ENCODE measurements at places on chromosomes 7 and 10. TPM values are rescaled to one million over a fixed set of nuclear protein-coding genes. Genes with fewer than 3 reads are reported as not detected.

DNA sequence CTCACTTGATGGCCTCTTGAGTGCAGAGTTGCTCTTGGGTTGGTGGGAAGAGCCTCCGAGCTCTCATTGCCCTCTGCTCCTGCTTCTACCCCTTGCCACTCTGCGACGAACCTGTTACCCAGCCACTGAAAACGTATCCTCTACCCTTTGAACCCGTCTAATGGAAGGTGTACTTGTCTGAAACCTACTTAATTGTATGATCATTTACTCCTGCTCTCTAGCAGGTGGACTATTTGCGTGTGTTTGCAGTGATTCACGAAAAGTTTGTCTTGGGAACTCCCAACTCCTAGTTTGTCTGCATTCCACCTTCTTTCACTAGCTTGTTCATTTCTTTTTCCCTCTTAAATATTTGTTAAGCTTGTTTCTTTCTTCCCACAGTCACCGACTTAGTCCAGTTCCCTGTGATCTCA is 503 bp downstream of the CROT start:
- H3K36me3 ChIP-seq, result no peaks in the 10 kb centered on the region
- no peaks in the 10 kb centered on the region for H3K27me3 ChIP-seq
- peak overlapping the region; percentile 70 for H3K4me3 ChIP-seq
- H3K4me1 ChIP-seq, result no peaks in the 10 kb centered on the region
- peak overlapping the region; percentile 72 for H3K27ac ChIP-seq

DNA sequence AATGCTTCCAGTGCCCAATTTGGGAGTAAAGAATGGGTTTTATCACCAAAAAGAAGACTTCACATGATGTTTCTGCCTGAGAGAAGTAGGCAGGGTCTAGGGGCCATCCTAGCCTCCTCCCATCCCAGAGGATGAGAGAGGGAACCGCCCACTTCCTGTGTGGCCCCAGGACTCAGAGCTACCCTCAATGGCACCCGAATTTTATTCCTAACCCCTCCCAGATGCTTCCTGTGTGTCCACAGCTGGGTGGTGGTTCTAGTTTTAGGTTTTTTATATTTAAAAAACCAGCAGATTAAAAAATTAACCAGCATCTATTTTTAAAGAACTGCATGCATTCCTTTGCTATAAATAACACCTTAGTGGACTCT is 583.5 kb downstream of the PTPRN2 start:
- H3K36me3 ChIP-seq, result no peaks in the 10 kb centered on the region
- H3K27me3 ChIP-seq, result no peaks in the 10 kb centered on the region
- no peaks in the 10 kb centered on the region for H3K4me1 ChIP-seq
- no peak for DNase-seq
- H3K4me3 ChIP-seq, result no peak overlapping the region

Gene RSBN1L
- 33.0 TPM for polyA plus RNA-seq

DNA sequence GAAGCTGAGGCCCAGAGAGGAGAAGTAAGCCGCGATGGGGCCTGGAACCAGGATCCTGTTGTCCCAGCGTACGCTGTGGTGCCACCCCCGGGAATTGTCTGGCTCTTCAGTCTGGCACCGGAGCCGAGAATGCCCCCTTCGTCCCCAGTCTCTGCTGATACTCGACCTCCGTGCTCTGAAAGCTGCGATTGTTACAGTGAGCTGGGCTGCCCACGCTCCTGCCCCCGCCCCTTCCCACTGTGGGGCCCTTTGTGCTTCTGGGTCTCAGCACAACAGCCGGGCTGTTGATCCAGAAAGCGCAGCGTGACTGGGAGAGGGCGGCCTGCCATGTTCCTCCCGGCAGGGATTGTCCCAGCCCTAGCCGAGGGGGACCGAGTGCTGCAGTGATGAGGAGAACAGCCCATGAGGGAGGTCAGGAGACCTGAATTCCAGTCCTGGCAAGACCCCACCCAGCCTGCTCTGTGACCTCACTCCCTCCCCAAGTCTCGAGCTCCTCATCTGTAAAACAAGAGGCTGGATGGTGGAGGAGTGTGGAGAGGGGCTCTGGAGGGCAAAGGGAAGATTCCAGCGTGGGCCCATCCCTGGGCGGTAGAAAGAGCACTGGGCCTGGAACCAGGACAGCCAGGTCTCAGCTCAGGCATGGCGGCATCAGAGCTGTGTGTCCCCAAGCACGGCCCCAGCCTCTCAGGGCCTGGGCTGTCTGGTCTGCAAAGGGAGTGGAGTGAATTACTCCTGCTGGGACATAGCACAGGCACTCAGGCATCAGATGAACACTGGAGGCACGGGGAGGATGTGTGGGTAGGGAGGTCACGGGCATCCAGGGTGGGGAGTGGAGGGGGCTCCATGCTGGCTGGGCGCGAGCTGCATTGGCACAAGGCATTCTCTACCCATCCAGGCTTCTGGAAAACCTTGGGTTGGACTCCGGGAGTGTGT is 43.6 kb downstream of the TSPAN15 start:
- no peaks in the 10 kb centered on the region for H3K27me3 ChIP-seq
- H3K27ac ChIP-seq, result peak overlapping the region; percentile 66
- H3K4me1 ChIP-seq, result peaks cover 3% of the 10 kb centered on the region

Gene ATP6V0E2
- polyA plus RNA-seq, result 14.0 TPM

Data from testis (tissue), 5 donors.